ENCODE measurements at places on chromosomes 3 and 15.

DNA sequence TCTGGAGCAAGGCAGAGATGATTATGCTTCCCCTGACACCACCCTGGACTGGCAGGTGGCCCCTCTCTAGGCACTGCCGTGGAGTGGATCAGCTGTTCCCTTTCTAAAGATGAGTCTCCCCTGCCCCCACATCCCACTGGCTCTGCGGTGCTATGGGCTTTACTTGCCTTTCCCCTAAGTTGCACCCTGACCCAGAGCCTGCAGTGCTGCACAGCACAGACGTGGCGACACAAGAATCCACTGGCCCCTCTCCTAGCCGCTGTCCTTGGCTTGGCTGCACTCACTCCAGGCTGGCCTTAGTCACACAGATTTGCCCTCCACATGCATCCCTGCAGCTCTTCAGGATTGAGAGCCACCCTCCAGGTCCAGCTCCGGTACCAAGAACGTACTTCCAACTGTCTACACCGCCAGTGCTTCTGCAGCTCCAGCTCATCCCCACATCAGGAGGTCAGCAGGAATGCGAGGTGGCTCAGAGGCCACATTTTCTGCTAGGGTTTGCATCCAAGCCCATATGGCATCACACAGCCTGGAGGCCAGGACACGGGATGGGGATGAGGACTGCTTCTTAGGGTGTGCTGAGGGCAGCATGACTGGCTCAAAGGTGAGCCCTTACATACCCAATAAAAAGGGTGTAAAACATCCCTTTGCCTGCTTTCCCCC is 82.4 kb upstream of the RASGRF1 start:
- no peak for DNase-seq

DNA sequence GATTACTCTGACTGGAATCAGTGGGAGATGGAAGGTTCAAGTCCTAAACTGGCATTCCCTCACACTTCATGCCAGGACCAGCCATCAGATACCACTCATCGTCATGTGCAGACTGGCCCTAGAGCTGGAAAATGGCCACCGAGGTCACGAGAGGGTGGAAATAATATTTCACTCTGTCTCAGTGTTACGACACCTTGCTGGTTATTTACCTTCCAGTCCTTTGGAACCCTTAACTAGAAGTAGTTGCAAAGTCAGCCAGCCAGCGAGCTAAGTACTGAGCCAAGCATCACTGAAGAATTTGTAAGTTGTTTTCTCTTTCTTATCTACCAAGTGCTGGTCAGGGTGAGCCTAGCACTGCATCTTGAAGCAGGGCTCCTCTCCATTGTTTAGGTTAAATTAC is 309.9 kb upstream of the RASGRP1 start:
- DNase-seq: no peak

GRCh38 chr3:113629584-113630421 is 66.6 kb downstream of the USF3 start:
- no peak for DNase-seq

- DNase-seq: no peak
These were observed 285.7 kb downstream of the CADM2 start for GRCh38 chr3:85244519-85244918.
